ENCODE measurements at places on chromosomes 2 and 18.

- DNase-seq: no peak
These were observed 17.9 kb downstream of the CYP26B1 start for GRCh38 chr2:72129681-72130340.

GRCh38 chr2:73933194-73933593, 6.5 kb downstream of the DGUOK start:
- DNase-seq: no peak

GRCh38 chr2:169397697-169398096, 35.4 kb upstream of the LRP2 start:
- DNase-seq: no peak

DNA sequence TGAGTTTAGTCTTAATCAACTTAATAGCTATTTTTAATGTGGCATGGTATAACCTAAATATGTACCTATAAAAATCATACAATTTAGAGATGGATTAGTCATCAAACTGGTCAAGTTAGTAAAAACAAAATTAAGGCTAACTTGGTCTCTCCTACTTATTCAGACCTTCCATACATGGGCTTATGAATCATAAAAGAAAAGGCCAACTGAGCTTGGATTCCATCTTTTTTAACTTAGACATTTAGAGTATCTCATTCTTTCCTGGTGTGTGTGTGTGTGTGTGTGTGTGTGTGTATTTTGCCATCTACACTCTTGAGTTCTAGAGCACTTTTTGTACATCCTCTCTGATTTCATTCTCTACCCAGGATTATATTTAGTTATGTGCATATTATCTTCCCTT, 637.5 kb downstream of the PLCL1 start:
- DNase-seq: no peak

- no peak for DNase-seq
These were observed 42.7 kb downstream of the ZFP36L2 start for GRCh38 chr2:43183743-43184142.
